ENCODE measurements at places on chromosomes 6 and 20.

DNA sequence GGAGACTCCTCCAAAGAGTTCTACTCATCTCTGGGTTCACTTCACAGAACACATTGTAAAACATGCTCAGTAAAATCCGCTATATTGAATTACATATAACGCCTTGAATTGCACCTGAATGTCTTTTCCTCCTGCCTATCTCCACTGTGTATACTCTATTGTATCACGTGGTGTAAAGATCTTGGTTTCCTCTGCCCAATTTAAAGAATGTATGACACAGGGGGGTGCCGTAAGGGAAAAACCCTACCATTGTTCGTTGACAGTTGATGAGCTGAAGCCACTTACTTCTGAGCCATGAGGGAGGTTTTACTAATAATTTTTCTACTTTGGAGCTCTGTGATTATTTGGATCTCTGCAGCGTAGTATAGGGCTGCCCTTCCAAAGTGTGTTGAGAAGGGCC, 6.0 kb downstream of the ASF1A start:
- DNase-seq, result no peak

DNA sequence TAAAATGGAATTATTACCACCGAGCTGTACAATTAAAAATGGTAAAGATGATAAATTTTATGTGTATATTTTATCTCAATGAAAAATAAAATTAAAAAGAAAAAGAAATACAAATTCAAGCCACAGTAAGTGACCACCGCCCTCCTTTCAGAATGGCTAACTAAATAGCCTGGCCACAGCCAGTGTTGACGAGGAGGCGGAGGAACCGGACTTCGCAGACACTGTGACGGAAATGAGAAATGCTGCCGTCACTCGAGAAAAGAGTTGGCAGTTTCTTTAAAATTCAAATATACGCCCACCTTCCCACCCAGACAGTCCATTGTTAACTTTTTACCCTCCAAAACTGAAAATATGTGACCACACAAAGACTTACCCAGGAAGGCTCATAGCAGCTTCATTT, 50.0 kb downstream of the FOXF2 start:
- DNase-seq, result no peak

- DNase-seq, result peak; percentile 79
Measured at GRCh38 chr6:57172136-57173055, at the start of gene BAG2. TSS of gene BAG2 (plus strand) at chr6:57172326. CDS start at chr6:57172698, 372 bp downstream.

- no peak for DNase-seq
Measured at GRCh38 chr6:117072781-117073180, 192.6 kb upstream of the VGLL2 start.

GRCh38 chr20:5510446-5510845, 193.7 kb upstream of the PROKR2 start:
- DNase-seq, result no peak

GRCh38 chr20:46694484-46694883, 5.2 kb upstream of the TP53RK start:
- DNase-seq, result no peak

DNA sequence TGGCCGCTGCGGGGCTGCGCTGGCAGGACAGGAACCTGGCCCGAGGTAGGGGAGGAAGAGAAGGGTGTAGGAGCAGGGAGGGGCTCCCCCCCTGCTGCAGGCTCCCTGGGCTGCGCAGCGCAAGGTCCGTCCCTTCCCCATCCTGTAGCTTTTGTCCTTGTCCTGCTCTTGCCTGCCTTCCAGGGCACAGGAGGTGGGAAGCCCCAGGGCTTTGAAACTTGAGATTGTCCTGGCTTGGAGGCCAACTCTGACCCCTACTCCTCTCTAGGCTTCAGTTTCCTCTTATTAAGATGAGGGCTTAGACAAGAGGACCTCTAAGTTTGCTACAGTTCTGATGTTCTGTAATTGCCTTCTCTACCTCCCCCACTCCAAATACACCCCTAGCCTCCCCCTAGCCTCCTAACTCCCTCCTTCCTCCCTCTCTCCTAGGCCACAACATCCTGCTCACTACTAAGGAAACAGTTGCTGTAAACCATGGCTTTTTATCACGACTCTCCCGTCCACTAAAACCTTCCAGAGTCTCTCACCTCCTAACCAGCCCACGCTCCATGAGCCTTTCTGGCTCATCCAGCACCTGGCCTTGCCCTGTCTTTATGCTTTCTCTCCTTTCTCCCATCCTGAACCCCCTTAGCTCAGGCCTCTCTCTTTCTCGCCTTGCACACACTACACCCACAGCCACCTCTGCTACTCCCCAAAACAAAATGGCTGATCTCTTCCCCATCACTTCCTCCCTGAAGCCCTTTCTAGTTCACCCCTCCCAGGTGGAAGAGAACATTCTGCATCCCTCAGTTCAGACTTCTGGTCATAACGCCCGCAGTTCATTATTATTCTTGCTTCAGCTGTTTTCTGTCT, 10.2 kb downstream of the UNC5CL start:
- DNase-seq, result no peak

DNA sequence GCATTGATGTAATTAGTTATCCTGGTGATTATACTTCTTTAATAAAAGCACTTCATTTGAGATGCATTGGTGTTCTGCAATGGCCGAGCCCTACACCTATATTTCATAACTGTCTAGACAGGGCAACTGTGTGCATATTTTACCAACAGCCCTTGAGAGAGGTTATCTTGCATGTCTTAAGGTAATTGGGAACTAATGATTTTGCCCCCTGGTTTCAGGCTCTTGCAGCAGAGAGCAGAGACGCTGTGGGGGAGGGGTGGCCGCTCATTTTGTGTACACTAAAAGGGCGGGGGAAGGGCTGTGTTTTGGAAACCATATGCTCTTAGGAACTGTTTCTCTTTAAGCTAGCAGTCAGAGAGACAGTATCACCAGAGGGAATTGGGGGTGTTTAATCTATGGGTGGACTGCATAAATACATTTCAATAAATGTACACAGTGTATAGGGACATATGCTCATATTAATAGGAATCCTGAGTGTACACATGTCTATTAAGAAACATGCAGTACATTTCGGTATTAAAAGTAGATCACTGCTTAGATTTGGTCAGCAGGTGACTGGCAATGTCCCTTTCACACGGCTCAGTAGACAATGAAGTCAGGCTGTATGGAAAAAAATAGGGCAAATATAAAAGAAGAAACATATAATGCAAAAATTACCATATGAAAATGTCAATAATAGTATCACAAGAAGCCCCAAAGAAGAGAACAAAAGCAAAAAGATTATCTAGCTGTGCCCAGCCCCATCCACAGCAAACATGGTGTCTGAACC, 402.9 kb upstream of the CITED2 start:
- no peak for DNase-seq

GRCh38 chr20:5753814-5754213, 3.6 kb downstream of the SHLD1 start:
- no peak for DNase-seq

DNA sequence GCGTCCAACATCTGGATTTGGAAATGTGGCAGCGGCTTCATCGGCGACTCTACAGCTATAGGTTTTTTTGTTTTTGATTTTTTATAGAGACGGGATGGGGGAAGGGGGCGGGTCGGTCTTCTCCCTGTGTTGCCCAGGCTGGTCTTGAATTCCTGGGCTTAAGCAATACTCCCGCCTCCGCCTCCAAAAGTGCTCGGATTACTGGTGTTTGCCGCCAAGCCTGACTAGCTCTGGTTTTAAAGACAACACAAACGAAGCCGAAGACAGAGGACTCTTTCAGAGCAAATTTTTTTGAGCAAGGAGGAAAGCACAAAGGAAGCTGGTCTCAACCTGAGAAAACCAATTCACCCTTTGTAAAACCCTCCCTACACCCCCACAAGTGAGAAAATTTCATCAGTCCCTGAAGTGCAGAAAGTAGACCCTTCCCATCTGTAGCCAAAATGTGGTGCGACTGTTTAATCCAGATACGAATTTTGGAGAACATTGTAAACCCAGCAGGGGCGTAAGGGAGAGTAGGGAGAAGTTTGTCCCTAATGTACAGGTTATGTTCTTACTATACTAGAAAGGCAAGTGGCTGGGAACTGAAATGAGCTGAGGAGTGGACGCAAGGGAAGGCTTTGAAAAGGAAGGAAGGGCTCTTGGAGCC, 185.9 kb downstream of the TRIM27 start:
- no peak for DNase-seq

DNA sequence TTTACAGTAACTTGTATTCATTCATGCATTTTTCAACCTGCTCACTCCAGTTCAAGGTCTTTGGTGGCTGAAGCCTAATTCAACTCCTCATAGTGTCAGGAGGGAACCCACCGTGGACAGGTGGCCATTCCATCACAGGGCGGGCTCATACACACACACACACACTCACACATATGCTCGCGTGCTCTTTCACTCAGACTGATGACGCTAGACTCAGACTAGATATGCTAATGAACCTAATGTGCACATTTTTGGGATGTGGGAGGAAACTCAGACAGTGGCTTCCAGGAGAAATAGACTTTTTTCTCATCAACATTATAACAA, 56.7 kb downstream of the TRIM27 start:
- no peak for DNase-seq

DNA sequence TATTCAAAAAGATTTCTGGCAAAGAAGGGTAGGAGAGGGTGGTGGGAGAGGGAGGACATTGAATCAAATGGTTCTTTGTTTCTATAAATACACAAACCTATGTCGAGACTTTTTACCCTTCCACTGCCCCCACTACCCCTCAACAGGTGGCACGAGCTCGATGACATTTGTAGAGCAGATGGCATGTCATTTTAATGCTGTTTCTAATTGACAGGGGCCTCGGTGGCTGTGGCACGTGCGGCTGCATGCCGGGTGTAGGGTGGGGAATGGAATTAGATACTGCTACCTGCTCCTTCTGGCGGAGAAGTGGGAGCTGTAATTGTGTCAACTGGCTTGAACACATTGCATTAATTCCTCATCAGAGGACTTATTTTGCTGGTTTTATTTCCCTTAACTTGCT, 29.1 kb upstream of the SASH1 start:
- no peak for DNase-seq

- peak; percentile 94 for DNase-seq
Measured at GRCh38 chr6:87154993-87155841, at the start of gene ZNF292. TSS of gene ZNF292 (plus strand) at chr6:87155565. CDS start at chr6:87155592, 27 bp downstream.

DNA sequence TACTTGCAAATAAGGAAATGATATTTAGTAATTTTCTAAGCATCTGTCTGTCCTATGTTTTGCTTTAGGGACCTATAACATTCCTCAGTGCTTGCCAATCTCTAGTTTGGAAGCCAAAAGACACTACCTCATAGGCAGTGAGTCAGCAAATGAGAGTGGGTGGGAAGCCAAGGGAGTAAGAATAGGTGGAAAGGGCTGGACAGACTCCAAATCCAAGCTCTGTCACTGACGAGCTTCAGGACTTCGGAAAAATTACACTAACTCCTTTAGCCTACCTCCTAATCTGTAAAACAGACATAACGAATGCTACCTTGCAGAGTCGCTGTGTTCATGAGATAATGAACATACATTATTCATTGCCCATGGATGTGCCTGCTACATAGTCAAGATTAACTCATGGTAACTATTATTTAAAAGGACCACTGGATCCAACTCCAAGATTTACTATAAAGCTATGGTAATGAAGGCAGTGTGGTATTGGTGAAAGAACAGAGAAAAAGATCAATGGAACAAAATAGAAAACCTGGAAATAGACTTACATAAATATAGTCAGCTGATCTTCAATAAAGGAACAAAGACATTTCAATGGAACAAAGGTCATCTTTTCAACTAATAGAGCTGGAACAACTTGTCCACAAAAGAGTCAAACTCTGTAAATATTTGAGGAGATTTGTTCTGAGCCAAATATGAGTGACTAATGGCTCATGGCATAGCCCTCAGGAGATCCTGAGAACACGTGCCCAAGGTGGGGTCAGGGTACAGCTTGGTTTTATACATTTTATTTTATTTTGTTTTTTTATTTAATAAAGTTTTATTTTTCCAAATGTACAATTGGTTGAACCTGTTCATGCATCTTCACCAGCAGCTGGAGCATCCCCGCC, 64.1 kb downstream of the FAM50B start:
- DNase-seq, result no peak

DNA sequence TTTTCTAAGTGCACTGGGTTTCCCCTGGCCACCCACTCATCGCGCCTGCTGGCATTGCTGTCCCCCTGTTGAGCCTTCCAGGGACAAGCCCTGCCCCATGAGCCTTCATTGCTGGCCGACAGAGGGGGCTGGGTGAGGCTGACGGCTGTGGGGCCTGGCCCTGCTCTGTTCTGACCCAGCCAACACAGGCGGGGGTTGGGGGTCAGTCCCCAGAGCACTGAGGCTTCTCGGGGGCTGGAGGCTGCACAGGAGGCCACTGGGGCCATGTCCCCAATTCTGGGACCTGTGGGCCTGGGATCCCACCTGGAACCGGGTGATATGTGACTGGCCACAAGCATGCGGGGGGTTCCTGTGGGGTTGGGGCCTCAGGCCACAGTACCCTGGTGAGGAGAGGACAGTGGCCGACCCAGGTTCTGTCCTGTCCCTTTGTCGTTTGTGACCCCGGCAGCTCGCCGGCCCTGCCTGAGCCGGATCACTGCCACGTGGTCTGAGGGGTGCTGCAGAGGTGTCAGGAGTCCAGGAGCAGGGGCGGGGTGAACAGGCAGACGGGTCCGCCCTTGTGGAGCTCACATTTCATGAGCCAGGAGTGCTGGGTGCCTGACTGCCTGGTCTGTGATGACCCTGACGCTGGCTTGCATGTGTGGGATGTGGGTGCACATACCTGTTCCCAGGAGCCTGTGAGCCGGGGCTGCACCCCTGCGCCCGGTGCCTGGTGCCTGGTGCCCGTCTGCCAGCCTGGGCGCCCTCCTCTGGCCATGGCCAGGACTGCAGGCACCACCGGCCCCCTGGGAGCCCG, 2.1 kb upstream of the COL20A1 start:
- DNase-seq, result peak; percentile 50

- no peak for DNase-seq
Measured at GRCh38 chr6:2733324-2733723, 17.4 kb downstream of the MYLK4 start.

- no peak for DNase-seq
Measured at GRCh38 chr6:154206141-154206540, 150.5 kb downstream of the IPCEF1 start.

- peak; percentile 27 for DNase-seq
Measured at GRCh38 chr6:52574709-52575501, 2.0 kb downstream of the TRAM2 start.

DNA sequence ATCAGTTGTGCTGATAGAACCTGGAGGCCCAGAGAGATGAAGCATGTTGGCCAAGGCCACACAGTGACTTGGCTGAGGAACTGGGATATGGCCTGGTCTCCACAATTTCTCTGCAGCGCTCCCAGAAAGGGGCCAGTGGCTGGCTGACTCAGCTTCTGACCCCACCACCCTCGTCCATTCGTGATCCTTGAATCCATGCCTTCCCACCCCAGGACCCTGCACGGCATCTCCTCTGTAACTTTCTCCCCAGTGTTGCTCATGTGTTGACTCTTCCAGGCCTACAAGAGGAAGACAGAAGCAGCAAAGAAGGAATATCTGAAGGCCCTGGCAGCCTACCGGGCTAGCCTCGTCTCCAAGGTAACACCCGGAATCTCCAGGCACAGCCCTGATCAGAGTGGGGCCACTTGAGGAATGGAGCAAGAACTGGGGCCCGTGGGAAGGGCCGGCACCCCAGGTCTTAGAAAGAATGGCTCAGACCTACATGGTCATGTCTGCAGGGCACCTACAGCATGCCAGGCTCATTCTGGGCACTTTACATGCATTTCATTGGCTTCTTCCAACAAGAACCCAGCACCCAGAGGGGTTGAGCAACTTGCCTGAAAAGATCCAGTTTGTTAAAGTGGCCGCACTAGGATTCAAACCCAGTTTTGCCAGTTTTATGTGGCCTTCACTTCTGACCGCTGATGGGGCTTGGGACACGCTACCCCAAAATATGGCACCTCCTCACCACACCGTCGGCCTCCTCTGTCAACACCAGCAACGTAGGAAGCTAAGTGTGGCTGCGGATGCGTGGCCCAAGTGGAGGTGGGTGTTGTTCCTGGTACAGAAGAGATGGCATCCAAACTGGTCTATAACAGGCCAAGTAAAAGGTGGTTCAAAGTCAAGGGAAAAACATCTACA, 122.2 kb downstream of the JPH2 start:
- no peak for DNase-seq
